ENCODE measurements at places on chromosomes 1 and 21. TPM values are rescaled to one million over a fixed set of nuclear protein-coding genes. Genes with fewer than 3 reads are reported as not detected.

DNA sequence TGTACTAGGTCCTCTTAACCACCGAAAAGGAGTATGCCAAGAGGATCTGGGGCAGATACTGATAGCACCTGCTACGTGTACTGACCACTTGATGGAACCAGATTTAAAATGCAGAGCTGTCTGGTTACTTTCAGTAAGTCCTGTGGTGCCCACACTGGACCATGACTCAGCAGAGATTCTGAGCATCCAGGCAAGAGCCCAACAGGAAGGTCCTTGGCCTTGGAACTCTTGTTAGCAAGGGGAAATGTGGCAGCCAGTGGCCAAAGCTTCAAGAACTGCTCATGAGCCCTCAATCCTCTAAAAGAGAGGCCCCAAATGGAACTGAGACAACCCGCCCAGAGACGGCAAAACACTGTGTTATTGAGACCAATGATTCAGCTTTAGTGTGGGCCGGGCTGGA, 4.2 kb upstream of the GJB5 start:
- H3K4me3 ChIP-seq: no peak overlapping the region
- H3K27ac ChIP-seq: no peak overlapping the region
- no peaks in the 10 kb centered on the region for H3K36me3 ChIP-seq
- DNase-seq: no peak
- no peaks in the 10 kb centered on the region for H3K27me3 ChIP-seq

- H3K36me3 ChIP-seq: no peaks in the 10 kb centered on the region
- no peaks in the 10 kb centered on the region for H3K4me1 ChIP-seq
- H3K27ac ChIP-seq: no peak overlapping the region
- no peaks in the 10 kb centered on the region for H3K27me3 ChIP-seq
- no peak overlapping the region for H3K4me3 ChIP-seq
Observed at GRCh38 chr1:86981482-86982213, 67.2 kb downstream of the HS2ST1 start.

DNA sequence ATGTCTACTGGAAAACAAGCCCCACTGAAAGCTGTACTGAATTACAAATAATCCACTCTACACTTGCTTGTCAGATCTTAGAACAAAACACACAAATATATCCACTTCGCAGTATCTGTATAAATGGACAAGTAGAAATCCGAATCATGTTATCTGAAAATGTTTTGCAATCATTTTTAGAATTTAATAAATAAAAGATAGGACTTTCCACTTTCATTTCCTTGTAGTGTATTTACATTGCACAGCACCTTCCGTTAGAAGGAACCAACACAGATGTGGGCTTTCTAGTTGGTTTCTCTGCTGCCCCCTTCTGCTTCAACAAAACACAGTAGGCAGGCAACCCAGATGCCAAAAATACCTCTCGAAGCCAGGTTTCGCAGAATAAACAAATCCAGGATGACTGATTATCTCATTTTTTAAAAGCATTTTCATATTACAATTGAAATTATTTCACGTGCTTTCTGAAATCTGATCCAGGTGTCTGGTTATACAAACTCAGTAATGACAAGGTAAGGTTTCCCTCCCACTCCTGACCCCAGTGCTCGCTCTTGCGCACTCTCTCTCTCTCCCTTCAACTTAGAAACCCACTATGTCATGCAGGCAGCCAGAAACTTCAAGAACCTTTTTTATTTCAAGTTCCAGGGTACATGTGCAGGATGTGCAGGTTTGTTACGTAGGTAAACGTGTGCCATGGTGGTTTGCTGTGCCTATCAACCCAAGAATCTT, 389.9 kb downstream of the SMYD3 start:
- H3K4me1 ChIP-seq: no peaks in the 10 kb centered on the region
- peak; percentile 34 for DNase-seq
- H3K27ac ChIP-seq: no peak overlapping the region
- no peaks in the 10 kb centered on the region for H3K36me3 ChIP-seq

GRCh38 chr1:91499904-91500755, 521 bp upstream of the CDC7 start:
- H3K4me1 ChIP-seq: peaks cover 30% of the 10 kb centered on the region
- H3K36me3 ChIP-seq: no peaks in the 10 kb centered on the region
- H3K27ac ChIP-seq: peak overlapping the region; percentile 89
- H3K4me3 ChIP-seq: peak overlapping the region; percentile 72
- no peak for DNase-seq

- H3K36me3 ChIP-seq: no peaks in the 10 kb centered on the region
- H3K4me3 ChIP-seq: no peak overlapping the region
- no peaks in the 10 kb centered on the region for H3K27me3 ChIP-seq
- H3K4me1 ChIP-seq: no peaks in the 10 kb centered on the region
- DNase-seq: no peak
Observed at GRCh38 chr1:100861379-100861778, 33.3 kb downstream of the EXTL2 start.

DNA sequence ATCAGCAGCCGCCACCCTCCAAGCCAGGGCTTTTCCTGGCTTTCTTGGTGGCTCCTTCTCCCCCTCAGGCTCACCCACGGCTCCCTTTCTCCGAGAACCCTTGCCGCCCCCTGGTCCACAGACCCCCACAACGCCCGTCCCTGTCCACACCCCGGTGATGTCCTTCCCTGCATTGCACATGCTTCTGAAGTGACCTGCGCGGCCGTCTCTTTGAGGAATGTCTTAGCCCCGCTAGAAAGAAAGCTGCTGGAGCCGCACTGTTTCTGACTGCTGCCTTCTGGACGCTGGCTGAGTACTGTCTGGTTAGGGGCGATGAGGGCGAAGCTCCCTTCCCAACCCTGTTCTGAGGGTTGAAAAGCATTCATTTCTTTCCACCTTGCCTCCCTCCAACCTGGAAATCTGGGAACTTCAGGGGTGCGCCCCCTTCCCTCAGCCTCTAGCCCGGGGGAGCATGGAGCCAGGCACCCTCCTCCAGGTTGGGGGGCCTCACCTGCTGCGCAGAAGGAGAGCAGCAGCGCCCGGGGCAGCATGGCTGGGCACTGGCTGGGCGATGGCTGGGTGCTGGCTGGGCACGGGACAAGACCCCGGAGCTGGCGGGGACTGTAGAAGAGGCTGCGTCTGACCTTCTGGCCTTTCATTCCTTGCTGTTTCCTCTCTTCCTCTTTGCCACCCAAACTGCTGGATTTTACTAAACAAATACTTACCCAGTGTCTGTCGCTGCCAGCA, at the start of gene CLEC20A:
CLEC20A (minus strand) TSS at position 555 of the 726 bp plus-strand sequence; CDS start at position 530, 25 bp downstream.
- no peaks in the 10 kb centered on the region for H3K27me3 ChIP-seq
- no peak for DNase-seq
- H3K36me3 ChIP-seq: no peaks in the 10 kb centered on the region
- no peak within 1 kb of the TSS for H3K27ac ChIP-seq

GRCh38 chr1:111503585-111504060, at the start of the genes ADORA3 and TMIGD3:
Gene ADORA3, minus strand, starts transcription at chr1:111503633. Its CDS starts 279 bp downstream, at chr1:111503354.
Gene TMIGD3, minus strand, starts transcription at chr1:111503633. Its CDS starts 279 bp downstream, at chr1:111503354.
- no peaks in the 10 kb centered on the region for H3K27me3 ChIP-seq
- H3K4me1 ChIP-seq: peaks cover 19% of the 10 kb centered on the region
- DNase-seq: no peak
- H3K36me3 ChIP-seq: no peaks in the 10 kb centered on the region
- H3K27ac ChIP-seq: peak within 1 kb of the TSS; percentile 99
- no peak within 1 kb of the TSS for H3K4me3 ChIP-seq

- H3K4me3 ChIP-seq: no peak overlapping the region
- no peaks in the 10 kb centered on the region for H3K4me1 ChIP-seq
- no peak for DNase-seq
- no peak overlapping the region for H3K27ac ChIP-seq
- H3K36me3 ChIP-seq: no peaks in the 10 kb centered on the region
Observed at GRCh38 chr1:55670331-55671082, 455.3 kb upstream of the USP24 start.

DNA sequence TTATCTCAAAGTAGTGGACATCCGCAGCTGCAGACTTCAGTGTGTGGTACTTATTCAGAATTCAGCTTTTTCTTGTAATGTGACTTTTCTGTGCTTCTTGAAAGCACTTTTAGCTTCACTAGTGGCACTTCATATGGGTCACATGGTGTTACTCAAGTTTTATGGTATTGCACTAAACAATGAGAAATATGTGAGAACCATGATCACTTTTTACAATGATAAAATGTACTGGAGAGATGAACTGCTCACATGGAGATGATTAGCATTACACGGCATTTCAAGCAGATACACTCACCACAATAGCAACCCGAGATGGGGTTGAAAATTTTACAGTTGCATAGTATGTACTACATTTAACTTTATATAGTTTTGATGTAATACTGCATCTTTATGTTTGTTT, 40.1 kb upstream of the GPR52 start:
- no peaks in the 10 kb centered on the region for H3K36me3 ChIP-seq
- no peaks in the 10 kb centered on the region for H3K4me1 ChIP-seq
- no peak overlapping the region for H3K27ac ChIP-seq
- H3K4me3 ChIP-seq: no peak overlapping the region

GRCh38 chr1:206892351-206892984, 4.8 kb upstream of the IL24 start:
- H3K36me3 ChIP-seq: no peaks in the 10 kb centered on the region
- H3K27ac ChIP-seq: no peak overlapping the region
- no peak overlapping the region for H3K4me3 ChIP-seq
- no peaks in the 10 kb centered on the region for H3K27me3 ChIP-seq
- no peak for DNase-seq

DNA sequence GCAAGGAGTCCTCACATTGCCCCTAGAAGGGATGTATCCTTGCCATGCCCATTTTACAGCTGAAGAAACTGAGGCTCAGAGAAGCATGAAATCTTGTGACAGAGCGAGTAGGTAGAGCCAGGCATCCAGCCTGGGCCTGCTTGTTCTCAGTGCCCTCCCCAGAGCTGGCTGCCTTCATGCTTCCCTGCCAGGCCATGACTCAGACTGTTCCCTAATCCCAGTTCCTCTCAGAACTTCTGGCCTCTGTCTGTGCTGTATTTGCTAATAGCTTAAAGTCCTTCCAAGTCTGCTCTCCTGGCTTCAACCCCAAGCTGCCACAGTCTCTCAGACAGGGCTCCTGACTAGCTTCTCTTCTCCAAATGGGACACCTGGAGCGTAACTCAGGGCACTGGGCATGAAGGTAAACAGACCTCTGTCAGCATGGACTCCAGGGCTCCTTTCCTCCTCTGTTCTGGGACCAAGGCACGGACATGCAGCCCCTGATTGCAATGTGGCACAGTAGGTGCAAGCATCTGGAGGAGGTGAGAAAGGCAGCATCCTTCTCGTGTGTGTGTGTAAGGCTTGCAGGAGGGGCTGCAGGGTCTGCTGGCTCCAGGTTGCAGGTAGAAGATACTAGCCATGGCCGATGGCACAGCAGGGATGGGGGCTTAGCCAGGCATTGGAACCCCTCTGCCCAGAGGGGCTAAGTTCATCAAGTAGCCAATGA, 122.7 kb downstream of the HMGB4 start:
- no peak overlapping the region for H3K27ac ChIP-seq
- DNase-seq: no peak
- H3K4me3 ChIP-seq: no peak overlapping the region
- no peaks in the 10 kb centered on the region for H3K4me1 ChIP-seq
- no peaks in the 10 kb centered on the region for H3K36me3 ChIP-seq

C8B gene
- 0.71 TPM for total RNA-seq

FCRL5 gene
- 1.1 TPM for total RNA-seq

LCE3E gene
- not detected for total RNA-seq

FCRL1 gene
- total RNA-seq: 0.85 TPM
